Mesothelial cell of epicardium (in vitro differentiated cells): ENCODE measurements at places on chromosomes 4 and X. TPM values are rescaled to one million over a fixed set of nuclear protein-coding genes. Genes with fewer than 3 reads are reported as not detected.
A peak's percentile ranks its signal among the peaks of the same experiment; 100 is the strongest.

DNA sequence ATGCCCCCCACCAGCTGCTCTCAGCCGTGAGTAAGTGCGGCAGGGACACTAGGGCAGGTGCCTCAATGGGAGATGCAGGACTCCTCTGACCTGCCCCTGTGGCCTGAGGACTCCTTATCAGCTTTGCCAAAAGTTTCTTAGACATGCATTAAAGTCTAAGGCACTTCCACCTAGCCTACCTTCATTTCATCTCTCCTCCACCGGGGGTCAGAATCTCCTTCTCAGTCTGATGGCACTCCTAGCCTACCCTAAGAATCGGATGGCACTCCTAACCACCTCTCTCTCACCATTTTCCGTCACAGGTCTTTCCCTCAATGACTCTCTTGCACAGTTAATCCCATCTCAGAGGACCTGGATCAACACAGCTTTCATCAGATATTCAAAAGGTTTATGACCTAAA lies 85.9 kb downstream of the OTC start:
- DNase-seq, result no peak

GRCh38 chrX:150698981-150699380 lies 5.8 kb downstream of the MTMR1 start:
- DNase-seq, result no peak

DNA sequence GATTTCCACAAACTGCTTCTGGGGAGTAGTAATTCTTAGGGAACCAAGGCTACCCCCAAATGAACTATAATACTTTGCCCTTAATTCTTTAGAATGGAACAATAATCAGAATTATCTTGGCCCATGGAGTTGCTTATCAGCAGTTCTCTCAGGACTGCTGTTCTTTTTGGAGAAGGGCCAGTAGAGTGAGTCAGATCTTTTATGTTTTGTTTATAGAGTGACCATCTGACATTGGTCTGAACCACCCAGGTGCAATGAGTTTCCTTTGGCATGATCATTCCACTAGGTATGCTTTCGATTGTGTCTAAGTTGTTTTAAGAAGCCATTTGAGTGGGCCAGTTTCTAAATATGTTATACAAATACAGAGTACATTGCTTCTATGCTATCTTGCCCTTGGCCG lies 31.8 kb downstream of the PRRG1 start:
- no peak for DNase-seq

DNA sequence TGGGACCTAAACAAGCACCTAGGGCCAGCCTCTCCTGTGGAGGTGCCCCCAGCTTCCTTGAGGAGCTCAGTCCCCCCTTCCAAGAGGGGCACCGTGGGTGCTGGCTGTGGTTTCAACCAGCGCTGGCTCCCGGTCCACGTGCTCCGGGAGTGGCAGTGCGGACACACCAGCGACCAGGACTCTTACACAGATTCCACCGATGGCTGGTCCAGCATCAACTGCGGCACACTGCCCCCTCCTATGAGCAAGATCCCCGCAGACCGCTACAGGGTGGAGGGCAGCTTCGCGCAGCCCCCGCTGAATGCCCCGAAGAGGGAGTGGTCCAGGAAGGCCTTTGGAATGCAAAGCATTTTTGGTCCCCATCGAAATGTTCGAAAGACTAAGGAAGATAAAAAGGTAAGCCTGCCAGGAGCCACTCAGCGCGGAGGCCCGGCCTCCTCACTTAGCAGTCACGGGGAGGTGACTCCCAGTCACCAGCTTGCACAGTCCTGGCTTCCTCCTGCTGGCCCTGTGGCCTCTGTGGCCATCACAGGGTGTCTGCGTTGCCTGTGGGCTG lies 24.9 kb downstream of the RGS12 start:
- DNase-seq, result no peak

DNA sequence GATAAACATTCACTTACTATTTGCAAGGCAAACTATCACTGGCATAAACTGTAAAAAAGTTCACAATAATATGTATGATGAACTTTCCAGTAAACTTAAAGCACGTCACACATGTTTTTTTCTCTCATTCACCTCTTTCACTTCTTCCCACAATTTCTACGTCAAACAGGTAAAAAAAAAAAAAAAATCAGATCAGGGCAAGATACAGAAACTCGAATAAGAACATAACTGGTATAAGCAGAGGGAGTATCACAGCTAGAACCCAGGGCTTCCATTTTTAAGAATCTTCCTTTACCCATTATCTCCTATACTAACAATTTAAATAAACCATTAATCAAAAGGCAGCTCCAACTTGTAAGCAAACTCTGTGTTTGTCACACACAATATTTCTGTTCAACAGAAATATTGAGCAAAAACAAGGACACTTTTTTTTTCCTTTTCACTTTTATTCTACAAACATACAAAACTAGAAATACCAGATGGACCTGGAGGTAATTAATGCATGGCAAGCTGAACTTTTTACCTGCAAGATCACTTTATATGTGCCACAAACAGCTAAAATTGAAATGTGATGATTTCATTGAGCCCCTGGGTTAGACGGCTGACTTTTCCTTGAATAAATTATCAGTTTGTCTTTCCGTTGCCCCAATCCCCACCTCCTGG lies 47.5 kb upstream of the NSUN7 start:
- DNase-seq, result no peak

GRCh38 chrX:136115904-136116297 lies 31.4 kb upstream of the FHL1 start:
- no peak for DNase-seq

DNA sequence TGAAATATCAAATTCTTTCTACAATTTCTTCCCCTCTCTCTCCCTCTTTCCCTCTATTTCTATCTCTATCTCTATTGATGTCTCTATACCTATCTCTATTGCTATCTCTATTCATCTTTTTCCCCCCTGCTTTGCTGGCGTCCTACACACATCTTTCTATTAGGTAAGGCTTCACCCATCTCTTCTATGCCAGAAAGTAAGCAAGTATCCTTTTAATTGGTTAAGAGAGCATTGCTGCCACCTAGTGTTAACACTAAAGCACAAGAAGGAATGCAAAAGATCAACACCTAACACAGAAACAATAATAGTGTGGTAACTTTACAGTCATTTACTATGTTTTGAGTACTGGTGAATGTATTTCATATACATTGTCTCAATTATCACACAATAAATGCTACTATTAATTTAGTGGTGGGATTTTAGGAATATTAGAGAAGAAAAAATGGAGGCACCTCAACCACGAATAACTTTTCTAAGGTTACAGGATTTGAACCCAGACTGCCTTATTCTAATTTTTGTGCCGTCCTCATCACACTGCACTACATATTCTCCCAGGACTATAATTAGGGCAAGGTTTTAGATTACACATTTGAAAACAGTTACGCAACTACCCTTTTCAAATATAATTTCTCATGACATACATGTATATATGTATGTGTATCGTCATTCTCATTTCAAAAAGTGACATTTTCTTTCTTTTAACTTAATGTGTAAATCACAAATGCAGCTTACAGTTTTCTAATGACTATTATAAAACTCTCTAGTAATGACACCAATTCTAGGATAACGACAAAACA lies 3.7 kb upstream of the C4orf36 start:
- no peak for DNase-seq

- DNase-seq, result no peak
These were observed 141.8 kb upstream of the PRDX4 start for GRCh38 chrX:23525531-23525930.

GRCh38 chrX:47482512-47483305 lies at the start of gene ZNF41:
Gene ZNF41 (minus strand): TSS chrX:47483222. CDS start chrX:47467481, 15,741 bp downstream.
- DNase-seq, result peak; percentile 34

DNA sequence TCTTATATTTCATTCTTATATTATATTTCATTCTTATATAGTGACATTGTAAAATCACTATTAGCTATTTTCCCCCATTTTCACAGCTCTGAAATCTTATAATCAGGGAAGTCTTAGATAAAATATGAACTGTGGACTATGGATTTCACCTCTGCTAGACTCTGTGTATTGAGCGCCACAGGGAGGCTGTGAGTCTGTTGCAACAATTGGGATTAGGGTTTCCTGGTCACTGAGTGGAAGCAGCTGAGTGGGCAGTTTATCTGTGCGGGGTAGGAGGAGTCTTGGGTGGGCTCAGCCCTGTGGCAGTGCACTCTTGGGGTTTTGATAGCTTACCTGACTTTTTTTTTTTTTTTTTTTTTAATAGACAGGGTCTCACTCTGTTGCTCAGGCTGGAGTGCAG lies 249.5 kb downstream of the PTTG2 start:
- DNase-seq, result no peak

DNA sequence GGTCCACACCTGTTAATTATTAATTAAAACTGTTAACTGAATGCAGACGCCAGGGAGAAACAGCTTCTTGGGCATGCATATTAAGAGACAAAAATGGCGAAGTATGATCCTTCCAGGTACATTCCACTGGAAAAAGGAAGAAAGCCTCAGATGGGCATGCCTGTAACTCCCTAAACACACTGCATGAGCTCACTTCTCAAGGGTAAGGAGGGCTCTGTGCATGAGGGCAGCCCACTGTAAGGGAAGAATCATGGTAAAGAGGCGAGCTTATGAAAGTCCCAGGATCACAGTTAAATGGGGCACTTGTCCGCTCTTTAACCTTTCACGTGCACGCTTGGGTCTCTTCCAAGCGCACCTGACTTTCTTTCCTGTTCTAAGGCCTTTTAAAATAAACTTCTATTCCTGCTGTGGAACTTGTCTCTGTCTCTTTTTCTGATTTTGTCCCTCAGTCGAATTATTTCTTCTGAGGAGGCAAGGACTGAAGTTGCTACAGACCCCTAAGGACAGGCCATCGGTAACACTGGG lies 321.7 kb downstream of the PPP1R2C start:
- no peak for DNase-seq

DNA sequence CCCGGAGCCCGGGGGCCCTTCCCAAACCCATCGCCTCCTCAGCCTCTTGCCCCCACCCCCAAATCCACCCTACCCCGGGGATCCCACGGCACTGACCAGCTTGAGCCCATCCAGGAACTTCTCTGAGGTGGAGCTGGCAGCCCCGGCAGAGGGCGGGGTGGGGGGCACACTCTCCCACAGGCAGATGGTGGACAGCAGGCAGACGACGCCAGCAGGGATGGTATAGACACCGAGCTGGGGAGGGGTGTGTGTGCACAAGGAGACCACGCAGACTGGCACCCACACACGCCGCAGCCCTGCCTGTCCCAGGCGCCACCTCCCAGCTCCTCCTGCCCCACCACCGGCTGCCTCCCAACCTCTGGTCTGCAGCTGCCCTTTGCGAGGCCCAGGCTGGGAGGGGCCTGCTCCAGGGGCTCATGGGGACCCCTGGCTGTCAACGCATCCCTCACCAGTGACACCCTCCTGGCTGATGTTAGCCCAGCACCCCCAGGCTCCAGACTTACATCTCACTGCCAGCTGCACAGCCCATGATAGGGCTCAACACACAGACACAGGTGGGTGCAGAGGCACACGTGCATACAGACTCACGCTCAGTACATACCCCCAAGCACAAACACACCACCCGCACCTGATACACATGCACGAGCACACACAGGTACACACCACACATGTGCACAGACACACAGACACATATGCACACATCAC lies 4.2 kb downstream of the SLC49A3 start:
- no peak for DNase-seq

- DNase-seq, result no peak
These were observed 53.1 kb downstream of the NDST3 start for GRCh38 chr4:118087366-118087765.

GRCh38 chr4:34158878-34159277 lies 2085.4 kb downstream of the ARAP2 start:
- DNase-seq, result no peak

DNA sequence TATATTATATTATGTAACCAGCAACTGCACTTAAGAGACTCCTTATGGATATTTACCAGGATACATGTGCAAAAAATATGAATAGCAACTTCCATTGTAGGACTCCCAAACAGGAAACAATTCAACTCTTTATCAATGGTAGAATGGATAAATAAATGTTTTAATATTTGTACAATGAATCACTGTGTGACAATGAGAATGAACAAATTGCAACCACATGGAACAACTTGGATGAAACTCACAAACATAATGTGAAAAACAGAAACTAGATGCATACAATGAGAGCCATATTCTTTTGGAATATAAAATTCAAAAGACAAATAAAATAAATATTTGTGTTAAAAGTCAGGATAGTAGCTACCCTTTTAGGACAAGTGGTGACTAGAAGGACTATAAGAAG lies 1015.7 kb downstream of the TECRL start:
- DNase-seq, result no peak

DNA sequence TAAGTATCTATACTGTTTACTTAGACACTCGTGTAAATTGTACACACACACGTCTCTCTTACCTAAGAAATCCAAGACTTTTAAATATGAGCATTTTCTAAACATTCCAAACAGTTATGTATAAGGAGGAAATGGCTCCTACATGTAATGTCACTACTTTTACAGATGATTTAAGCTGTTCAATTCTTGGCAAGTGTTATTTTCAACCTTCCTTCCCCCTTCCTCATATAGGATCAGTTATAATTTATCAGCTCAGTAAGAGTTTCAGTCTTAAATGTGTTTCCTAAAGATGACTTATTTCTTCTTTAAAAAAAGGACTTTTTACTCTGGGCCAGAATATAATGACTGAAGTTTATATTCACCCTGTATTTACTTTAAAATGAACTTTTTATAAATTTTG lies 601.1 kb downstream of the ANKRD50 start:
- DNase-seq, result no peak

DNA sequence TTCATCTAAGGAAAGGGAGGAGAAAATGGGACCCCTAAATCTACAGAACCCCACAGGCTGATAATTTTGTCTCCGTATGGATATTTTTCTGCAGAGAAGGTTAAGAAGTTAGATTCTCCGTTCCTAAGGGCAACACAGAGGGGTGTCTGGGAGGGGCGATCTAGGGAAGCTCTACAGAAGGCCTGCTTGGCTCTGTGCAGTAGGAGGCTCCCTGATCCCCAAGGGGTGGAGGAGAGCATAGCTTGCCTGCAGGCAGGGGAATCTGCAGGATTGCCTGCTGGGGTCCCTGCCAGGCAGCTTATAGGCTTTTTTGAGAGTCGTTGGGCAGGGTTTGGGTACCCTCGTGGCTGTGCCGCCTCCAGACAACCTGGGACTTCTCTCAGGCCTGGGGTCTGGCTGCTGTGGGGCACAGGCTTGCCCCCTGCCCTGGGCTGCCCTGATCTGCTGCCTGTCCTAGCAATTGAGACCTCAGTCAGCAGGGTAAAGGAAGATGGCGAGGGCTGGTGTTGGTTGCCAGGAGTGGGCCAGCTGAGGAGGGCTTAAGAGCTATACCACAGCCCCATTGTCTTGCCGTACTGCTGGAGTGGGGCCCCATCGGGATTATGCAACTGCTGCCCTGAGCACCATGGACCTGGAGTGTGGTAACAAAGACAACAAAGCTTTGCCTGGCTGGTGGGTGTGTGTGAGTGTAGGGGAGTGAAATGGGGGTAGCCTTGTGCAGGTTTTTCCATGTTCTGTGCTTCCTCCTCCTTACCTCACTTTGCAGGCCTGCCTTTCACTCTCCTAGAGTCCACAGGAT lies 74.1 kb downstream of the EFNB1 start:
- no peak for DNase-seq

DNA sequence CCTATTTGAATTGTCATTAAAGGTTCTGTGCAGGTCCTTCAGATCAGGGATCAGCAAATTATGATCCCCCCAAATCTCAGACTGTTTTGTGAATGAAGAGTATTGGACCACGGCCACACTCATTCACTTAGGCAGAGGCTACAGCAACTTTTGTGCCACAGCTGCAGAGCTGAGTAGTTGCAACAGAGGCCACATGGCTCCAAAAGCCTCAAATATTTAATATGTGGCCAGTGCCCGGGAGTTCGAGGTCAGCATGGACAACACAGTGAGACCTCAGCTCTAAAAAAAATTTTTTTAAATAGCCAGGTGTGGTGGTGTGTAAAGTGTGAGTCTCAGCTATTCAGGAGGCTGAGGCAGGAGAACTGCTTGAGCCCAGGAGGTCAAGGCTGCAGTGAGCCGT lies 100.7 kb downstream of the NSUN7 start:
- DNase-seq, result no peak

Gene STS
- total RNA-seq, result 4.2 to 4.5 TPM (median 4.4 TPM) in 3 replicates

Gene GAB3
- total RNA-seq, result 0.29 to 0.67 TPM (median 0.38 TPM) in 3 replicates

Gene UCHL1
- total RNA-seq, result 161 to 181 TPM (median 163 TPM) in 3 replicates

Gene ANTXR2
- total RNA-seq, result 61.7 to 63.2 TPM (median 61.9 TPM) in 3 replicates
